Thoracic aorta (tissue), 2 donors: ENCODE measurements at places on chromosomes 13 and 19.

DNA sequence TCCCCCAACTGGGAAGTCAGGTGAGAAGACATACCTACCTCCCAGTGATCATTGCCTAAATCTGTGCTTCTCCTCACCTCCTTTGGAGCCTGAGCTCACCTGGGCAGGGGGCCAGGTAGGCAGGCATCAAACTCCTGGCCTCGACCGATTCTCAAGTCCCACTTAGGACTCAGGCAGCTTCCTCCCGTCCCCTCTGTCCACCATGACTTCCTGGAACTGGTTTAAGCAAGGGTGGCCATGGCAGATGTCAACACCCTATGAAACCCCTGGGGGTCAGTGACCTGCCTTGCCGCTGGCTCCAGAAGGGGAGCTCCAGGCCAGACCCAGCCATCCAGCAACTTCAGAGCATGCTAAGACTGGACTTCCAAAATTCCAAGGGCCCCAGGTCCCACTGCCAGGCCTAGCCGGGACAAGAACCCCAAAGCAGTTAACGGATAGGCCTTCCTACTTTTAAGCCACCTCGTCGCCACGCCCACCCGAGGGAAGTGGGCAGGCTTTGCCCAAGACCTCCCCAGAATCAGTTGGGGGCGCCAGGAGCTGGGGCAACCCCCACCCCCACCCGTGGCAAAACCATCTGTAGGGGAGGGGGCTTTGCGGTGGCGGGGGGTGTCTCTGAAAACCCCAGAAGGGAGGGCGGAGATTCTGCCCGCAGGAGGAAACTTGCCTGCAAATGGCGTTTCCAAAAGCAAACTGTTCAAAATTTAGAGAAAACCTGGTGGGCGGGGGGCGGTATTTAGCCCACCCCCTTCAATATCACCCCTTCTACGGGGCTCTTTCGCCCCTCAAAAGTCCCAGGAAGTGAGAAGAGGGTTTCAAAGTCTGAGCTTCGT is 657 bp downstream of the PLIN3 start:
- no peak for DNase-seq

GRCh38 chr19:52688335-52688734 is 46.5 kb downstream of the ZNF611 start:
- no peak for DNase-seq

DNA sequence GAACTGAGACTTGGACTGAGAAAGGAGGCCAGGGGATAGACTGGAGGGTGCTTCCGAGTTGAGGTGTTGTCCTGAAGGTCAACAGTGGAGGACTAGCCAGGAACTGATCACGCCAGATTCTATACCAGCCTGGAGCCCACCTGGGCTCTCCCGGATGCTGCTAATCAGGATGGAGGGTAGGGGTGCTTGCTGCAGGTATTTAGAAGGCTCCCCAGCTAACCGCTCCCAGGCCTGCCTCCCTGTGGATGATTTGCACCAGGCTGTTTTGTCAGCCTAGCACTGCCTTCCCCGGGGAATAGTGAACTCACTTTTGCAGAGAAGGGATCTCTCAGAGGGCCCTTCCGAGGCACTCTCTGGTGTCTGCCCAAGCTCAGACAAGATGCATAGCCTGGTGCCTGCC is 60.5 kb upstream of the KCTD15 start:
- no peak for DNase-seq

GRCh38 chr13:88360761-88361160 is 689.6 kb downstream of the SLITRK5 start:
- no peak for DNase-seq

GRCh38 chr13:48411841-48412531 is 927 bp downstream of the LPAR6 start:
- no peak for DNase-seq

GRCh38 chr13:32340914-32341313 is 25.6 kb downstream of the BRCA2 start:
- DNase-seq = no peak

DNA sequence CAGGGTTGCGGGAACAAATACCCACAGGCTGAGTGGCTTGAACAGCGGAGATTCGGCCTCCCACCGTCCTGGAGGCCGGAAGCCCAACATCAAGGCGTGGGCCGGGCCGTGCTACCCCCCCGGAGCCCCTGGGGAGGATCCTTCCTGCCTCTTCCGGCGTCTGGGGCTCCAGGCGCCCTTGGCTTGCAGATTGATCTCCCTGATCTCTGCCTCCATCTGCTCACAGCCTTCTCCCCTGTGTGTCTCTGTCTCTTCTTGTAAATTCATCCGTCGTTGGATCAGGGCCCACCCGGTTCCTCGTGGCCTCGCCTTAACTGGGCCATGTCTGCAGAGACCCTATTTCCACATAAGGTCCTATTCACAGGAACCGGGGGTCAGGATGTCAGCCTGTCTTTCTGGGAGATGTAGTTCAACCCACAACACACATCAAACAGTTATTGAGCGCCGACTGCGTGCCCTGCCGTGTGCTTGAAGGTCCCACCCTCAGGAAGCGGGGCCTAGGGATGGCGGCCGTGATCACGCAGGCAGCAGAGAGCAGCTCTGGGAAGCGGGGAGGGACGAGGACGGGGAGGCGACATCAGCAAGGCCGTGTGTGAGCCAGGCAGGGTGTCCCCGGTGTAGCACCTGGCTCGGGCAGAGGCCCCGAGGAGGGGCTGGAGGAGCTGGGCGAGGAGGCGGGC is 21.3 kb downstream of the HCN2 start:
- DNase-seq = no peak
